ENCODE measurements at places on chromosomes 16 and 17.
A peak's percentile ranks its signal among the peaks of the same experiment; 100 is the strongest.

DNA sequence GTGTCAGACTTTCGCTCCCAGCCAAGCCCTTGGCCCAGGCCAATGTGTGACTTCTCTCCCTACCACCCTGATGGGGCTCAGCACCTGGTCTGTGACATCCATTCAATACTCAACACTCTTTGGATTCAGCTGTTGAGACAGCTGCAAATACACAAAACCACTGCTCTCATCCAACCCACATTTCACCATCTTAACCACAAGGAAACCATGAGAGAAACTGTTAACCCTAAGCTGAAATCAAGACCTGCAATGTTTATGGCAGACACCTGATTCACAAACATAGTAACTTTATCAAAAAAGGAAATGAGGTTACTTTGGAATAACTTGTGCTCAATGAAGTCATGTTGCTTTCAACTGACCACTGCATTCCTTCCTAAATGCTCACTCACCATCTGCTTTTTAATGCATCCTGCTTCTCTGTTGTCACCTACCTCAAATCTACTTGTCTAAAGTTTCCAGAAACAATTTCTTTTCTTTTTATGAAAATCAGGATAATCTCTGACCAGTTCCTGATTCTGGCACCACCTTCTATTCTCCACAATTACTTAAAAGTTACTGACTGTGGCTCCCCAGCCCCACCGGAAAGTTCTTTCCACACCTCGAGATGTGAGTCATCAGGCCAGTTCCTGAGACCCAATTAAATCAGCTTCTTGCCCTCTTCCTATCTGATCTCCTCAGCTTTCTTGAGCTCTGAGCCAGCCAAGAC, 88.2 kb downstream of the NOG start:
- no peak for DNase-seq

DNA sequence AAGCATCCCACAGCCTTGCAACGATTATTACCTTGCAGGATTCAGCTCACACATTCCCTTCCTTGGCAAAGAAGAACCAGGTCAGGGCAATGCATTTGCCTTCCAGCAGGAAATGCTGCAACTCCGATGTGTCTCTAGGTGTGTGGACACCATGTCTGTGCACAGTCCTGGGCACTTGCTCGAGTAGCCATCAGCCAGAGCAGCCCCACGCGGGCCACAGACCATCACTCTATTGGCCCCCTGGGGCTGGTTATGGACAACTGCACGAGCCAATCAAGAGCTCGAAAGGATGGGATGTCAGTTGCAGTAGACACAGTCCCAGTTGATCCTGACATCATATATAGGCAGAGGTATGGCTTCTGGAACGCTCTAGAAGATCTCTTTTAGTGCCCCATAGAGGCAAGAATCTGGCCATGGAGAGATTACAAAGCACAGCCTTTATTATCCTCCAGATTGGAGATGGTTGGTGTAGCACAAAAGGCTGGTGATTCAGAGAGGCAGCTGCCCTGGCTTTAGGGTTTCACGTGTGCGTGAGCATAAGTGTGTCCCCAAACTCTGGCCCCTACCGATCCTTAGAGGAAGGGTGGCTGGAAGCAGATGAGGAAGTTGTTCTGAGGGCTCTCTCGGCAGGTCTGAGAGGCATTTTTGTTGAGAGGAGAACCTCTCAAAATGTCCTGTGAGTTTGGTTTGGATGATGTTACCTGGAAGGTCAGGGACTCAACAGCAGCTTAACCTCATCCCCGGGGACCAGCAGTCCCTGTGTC, 403.8 kb downstream of the SEC14L1 start:
- no peak for DNase-seq

DNA sequence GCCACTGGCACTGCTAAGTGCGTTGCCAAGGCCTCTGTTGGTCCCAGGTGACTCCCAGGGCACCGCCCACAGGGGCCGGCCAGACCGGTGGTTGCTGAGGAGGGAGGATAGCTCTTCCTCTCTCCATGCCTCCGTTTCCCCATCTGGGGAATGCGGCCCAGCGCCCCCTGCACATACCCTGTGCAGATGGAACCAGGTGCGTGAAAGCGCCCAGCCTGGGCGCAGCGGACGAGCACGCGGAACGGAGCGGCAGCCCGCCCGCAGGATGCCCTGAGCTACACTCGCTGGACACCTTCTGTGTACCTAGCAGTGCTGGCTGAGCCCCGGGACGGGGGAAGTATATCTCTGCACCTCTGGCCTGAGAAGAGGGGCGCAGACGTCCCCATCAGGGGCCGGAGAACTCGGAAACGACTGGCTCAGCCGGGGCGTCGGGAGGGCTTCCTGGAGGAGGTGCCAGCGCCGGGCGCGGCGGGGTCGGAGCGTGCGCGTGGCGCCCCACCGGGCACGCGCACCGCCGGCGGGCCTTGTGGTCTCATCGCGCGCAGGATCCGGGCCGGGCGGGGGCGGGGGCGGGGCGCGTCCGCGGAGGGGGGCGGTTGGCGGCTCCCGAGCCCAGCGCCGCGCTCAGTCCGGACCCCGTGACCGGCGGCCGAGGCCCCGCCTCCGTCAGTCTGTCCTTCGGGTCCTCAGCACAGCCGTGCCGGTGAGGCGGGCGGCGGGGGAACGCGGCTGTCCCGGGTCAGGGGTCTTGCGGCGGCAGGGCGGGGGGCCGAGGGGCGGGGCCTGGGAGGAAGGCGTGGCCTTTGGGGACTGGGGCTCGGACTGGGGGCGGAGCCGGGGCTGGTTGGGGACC, at the start of the genes CCDC78 and HAGHL:
TSS of gene CCDC78 (minus strand) at position 6 of the 853 bp plus-strand sequence. CDS start 76 bp downstream, outside the sequence.
TSS of gene HAGHL (plus strand) at position 669 of the 853 bp plus-strand sequence. CDS start 404 bp downstream, outside the sequence.
- peak; percentile 55 for DNase-seq

DNA sequence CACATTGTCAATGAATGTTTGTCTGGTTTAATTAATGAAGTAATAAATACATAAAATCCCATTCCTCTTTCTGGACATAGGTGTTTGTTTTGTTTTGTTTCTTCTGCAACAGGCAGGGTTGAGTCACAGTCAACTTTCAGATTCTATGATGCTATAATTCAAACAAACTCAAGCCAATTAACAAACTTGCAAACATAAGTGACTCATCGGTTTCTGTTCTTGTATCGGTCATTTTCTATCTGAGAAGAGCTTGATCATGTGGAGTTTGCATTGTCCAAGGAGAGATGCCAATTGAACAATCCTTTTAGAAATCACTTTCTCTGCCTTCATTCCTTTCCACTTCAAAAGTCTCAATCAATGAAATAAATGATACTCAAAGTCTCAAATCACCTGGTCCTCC, 294.2 kb upstream of the C16orf82 start:
- no peak for DNase-seq

GRCh38 chr17:846901-847843, 65.0 kb downstream of the MRM3 start:
- DNase-seq, result no peak

- no peak for DNase-seq
Observed at GRCh38 chr17:63082952-63083351, 116.9 kb downstream of the TANC2 start.

DNA sequence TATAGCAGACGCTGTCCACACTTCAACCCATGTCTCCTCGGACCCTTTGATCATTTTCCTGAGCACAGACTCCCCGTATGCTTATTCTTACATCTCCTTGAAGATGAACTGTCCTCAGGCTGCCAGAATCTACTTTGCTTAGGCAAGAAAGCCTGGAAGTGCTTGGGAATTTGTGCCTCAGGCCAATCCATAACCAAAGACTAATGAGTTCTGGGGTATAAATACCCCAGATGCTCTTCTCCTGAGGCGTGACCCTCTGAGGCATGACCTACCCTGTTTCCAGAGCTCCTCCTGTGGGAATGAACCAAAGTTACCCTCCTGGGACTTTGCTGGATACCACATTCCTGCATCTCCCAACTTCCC, 10.1 kb upstream of the TEKT3 start:
- DNase-seq, result no peak

- DNase-seq, result no peak
Observed at GRCh38 chr17:32958418-32958817, 30.5 kb downstream of the TMEM98 start.

DNA sequence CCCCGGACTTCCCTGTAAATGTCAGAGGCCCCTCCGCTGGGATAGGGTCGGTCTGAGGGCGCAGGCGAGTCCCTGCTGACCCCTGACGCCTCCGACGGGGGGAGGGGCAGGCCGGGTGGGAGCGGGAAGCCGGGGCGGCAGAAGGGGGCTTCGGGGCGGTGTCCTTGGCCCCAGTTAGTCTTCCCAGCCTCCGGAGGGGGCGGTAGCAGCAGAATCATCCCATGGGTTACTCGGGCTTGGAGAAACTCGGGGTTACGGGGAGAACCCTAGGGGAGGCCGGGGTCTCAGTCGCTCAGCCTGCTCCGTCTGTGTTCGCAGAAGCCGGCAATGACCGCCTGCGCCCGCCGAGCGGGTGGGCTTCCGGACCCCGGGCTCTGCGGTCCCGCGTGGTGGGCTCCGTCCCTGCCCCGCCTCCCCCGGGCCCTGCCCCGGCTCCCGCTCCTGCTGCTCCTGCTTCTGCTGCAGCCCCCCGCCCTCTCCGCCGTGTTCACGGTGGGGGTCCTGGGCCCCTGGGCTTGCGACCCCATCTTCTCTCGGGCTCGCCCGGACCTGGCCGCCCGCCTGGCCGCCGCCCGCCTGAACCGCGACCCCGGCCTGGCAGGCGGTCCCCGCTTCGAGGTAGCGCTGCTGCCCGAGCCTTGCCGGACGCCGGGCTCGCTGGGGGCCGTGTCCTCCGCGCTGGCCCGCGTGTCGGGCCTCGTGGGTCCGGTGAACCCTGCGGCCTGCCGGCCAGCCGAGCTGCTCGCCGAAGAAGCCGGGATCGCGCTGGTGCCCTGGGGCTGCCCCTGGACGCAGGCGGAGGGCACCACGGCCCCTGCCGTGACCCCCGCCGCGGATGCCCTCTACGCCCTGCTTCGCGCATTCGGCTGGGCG, 542 bp downstream of the GUCY2D start:
- DNase-seq, result no peak

DNA sequence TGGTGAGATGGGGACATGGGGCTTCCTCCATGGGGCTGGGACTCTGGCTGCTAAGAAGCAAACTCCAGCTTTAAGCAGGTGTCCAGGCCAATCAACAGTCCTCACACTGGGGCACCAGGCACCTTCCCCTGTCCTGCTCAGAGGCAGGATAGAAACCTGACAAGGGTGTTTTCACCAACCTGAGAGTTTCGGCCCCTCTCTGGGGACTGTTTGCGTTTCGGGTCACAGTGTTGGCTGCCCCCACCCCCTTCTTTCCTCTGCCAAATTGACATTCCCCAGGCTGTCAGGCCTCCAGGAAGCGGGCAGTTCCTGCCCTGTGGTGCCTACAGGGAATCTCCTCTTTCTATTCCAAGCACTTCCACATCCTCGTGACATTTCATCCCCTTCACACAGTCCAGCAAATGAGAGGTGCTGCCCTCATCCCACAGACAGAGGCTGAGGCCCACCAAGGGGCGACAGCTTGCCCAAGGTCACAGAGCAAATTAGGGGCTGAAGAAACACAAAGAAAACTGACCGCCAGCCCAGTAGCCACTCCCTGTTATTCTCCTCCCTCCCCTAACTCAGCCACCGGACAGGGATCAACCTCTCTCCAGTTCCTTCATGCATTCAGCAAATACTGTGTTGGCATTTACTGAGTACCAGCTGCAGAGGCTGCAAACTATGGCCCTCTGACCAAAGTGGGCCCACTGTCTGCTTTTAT, 38.0 kb downstream of the MMP15 start:
- DNase-seq, result no peak

GRCh38 chr16:57266531-57267260, 17.8 kb downstream of the PLLP start:
- peak; percentile 73 for DNase-seq

- DNase-seq, result no peak
Observed at GRCh38 chr16:8907096-8907495, 24.9 kb downstream of the LITAFD start.

DNA sequence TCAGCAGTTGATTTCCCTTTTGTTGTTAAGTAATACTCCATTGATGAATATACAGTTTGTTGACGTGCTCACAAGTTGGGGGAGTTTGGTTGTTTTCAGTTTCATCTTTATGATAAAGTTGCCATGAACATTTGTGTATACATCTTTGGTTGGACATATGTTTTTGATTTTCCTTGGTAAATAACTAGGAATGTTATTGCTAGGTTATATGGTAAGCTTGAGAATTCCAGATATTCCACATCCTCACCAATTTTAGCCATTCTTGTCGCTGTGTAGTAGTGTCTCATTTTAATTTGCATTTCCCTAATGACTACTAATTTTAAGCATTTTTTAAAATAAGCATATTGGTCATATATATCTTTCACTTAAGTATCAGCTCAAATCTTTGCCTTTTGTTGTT, 55.0 kb upstream of the RASL10B start:
- no peak for DNase-seq

GRCh38 chr16:51876934-51877333, 670.0 kb downstream of the TOX3 start:
- no peak for DNase-seq

DNA sequence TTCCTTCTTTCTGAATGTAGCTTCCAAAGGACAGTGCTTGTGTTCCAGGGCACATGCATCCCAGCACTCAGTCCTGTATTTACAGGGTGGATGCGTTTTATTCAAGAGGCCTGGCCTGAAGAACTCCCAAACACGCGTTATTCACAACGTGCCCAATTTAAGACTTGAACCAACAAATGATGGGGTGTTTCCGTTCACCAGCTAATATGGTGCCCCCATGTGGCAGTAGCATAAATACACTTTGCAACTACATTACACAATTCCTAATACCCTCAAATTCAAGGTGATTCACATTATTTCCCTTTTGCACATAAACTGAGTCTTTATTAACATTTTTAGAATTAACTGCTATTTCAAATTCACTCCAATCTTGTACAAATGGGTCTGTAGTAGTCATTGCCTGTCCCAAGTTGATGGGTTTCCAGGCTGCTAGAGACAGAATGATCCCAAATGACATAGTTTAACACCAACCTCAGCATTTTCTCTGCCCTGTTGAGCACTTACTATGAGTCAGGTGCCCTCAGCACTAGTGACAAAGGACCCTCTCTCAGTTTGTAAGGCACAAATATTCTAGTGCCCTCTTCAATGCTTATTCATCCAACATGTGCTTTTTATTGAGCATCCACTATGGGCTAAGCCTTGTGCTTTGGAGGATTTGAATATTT, 26.9 kb downstream of the HSD17B2 start:
- no peak for DNase-seq

DNA sequence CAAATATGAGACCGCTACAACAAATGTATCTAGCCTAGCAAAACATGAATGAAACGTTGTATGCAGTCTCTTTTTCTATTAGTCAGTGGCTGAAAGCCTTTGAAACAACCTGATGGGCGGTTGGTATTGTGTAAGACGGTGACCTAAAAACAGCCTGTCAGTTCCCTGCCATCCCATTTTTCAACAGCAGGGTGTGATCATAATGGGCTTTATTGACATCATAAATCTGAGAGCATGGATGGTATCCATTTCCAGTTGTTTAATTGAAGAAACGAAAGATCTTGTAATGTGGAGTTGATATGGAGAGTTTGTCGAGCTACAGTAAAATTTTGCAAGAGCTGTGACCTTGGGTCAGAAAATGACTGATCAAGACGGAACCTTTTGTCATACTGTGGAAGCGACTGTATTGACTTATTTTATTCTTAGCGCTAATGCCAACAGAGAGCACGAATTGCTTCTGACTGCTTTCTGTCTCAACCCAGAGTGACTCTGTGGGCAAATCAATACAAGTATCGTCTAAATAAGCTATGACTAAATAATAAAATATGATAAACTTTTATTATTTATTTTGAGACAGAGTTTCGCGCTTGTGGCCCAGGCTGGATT, 12.3 kb upstream of the MEIOB start:
- DNase-seq, result no peak

Data from CD4-positive, alpha-beta T cell treated with Interleukin-6 at 100 ng/mL for 8 hours (primary cell).